ENCODE measurements at places on chromosomes 11 and 22. TPM values are rescaled to one million over a fixed set of nuclear protein-coding genes. Genes with fewer than 3 reads are reported as not detected.

DNA sequence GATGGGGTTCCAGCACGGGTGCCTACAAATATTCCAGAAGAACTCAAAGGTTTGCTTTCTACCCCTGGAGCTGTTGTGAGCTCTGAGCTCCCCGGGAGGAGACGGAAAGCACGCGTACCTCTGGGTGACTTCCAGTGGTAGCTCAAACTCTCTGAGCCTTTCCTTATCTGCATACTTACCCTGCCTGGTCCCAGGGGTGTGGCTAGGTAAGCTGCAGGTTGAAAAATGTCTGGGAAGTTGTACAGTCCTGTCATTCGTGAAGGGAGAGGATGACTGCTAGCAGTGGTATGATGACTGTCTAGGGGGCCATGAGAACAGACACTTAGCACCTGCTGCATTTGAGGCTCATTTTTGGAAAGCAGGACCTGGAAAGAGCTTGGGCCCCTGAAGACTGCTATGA, 111.5 kb downstream of the DSCAML1 start:
- no peak for DNase-seq

DNA sequence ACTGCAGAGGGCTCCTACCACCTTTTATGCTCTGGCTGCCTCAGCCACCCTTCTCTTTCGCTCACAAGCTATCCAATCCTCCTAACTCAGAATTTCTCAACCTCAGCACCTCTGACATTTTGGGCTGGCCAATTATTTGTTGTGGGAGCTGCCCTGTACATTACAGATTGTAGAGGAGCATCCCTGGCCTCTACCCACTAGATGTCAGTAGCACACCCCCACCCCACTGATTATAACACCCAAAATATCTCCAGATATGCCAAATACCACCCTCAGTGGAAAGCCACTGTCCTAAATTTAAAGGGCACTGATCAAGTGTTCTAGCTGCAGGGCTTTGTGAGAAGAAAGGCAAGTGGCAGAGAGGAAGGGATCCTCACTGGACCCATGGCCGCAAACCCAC, 443.1 kb downstream of the SOX6 start:
- no peak for DNase-seq

- DNase-seq, result peak; percentile 99
Measured at GRCh38 chr11:66592457-66593302, at the start of the genes CCDC87 and CCS. Gene CCDC87 (minus strand): TSS chr11:66593063. CDS start chr11:66593015, 48 bp downstream. Gene CCS (plus strand): TSS chr11:66593185. CDS start chr11:66593262, 77 bp downstream.

- peak; percentile 73 for DNase-seq
Measured at GRCh38 chr11:47004595-47005033, 68.1 kb downstream of the CSTPP1 start.

- DNase-seq, result peak; percentile 82
Measured at GRCh38 chr22:21102659-21103267, 57.0 kb downstream of the LRRC74B start.

DNA sequence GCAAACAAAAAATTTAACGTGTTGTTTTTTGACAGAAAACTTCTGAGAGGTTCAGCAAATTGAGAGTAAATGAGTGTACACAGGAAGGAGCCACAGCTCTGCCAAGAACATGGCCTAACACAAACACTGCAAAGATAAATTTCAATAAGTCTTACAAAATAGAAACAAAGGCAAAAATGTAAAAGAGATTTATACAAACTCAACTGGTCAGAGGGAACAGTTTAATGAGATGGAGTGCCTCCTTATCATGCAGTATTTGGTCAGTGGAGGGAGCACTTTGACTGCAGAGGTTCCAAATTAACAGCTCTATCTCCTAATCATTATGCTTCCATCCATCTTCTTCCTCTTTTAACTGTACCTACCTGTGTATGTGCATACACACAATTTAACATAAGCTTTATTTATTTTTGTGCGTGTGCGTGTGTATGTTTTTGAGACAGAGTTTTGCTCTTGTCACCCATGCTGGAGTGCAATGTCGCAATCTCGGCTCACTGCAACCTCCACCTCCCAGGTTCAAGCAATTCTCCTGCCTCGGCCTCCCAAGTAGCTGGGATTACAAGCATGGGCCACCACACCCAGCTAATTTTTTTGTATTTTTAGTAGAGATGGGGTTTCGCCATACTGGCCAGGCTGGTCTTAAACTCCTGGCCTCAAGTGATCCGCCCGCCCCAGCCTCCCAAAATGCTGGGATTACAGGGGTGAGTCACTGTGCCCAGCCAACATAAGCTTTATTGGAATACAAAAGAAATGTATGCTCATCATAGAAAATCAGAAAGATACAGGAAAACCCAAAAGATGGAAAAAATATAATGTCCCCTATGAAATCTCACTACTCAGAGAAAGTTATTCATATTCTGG, 111.9 kb downstream of the MRTFA start:
- no peak for DNase-seq

GRCh38 chr11:101555366-101555765, 28.4 kb downstream of the TRPC6 start:
- no peak for DNase-seq

GRCh38 chr11:57560146-57560545, 7.3 kb downstream of the UBE2L6 start:
- no peak for DNase-seq

DNA sequence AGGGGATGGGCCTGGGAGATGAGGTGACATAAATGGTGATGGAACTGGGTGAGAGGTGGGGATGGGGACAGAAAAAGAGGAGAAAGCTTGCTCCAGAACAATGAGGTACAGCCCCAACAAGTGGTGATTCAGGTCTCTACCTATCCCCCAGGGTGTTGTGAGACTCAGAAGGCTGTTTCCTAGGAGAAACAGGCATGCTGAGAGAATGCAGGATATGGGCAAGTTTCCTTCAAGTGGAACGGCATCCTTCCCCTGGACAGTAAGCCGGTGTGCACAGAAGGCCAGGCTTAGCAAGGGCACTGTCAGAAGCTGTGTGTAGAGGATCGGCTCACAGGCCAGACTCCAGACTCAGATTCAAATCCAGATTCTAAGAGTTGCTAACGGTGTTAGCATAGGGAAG, 34.1 kb upstream of the CRTAM start:
- DNase-seq, result no peak

DNA sequence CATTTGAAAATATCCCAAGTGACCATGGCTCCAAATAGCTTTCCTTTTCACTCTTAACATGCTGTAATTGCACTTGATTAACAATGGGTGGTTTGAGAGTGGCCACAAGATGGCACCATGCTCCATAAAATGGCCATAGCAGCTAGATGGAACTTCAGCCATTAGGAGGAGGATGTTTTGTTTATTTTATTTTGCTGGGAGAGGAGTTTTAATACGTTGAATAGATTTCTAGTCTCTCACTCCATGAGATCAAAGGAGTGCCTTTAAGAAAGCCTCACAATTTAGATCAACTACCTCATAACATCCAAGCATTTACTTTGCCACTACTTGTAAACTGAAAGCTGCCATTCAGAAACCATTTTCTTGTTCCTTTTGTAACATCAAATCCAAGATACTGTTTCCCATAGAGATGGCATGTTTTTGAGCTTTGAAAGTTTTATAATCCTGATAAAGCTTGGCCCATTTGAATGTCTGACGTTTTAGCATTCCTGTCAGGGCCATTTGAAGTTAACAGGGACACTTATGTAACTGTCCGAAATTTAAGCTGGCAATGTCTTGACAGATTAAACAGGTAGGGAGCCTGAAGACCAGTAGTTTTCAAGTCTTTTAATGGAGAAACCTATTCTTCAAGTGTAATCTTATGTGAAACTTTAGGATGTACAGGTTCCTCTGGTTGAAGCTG, 4.7 kb downstream of the FEN1 start:
- peak; percentile 82 for DNase-seq

- no peak for DNase-seq
Measured at GRCh38 chr11:99184146-99184545, 163.4 kb downstream of the CNTN5 start.

- DNase-seq, result no peak
Measured at GRCh38 chr11:128621601-128622501, 34.5 kb upstream of the ETS1 start.

- DNase-seq, result peak; percentile 24
Measured at GRCh38 chr11:36509201-36509639, 852 bp downstream of the TRAF6 start.

DNA sequence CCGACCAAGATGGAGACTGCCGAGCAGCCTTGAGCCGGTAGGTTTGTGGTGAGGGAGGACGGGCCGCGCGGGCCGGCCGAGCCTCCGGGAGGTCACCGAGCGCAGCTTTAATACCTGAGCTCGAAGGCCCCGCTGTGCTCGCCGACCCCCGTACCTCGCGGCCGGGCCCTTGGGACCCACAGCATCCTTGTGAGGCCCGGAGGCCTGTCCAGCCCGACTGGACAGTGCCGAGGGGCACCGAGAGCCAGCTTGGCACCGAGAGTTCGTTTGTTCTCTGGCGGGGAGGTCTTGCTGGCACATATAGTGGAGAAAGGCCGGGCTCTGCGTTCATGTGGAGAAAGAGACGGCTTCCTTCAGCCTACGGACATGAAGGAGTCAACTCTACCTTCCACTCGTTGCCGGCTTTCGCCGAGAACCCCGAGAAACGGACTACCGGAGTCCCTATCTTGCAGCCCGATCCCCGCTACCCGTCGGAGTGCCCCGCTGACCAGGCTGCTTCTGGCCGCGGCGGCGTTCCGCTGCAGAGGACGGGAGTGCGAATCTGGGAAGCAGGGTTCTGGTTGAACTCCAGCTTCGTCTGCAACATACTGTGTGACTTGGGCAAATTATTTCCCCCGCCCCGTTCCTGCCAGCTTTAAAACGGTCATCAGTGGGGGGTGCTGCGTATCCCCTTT, 349 bp downstream of the TSSC4 start:
- no peak for DNase-seq

GRCh38 chr22:21791635-21792625, 56.3 kb upstream of the YPEL1 start:
- DNase-seq, result no peak

RNASEH2C gene
- 58.1 TPM for total RNA-seq

KLHL22 gene
- 13.2 TPM for total RNA-seq

HTATIP2 gene
- 116 TPM for total RNA-seq

GRCh38 chr11:66211100-66211499, 57.3 kb upstream of the RAB1B start:
- DNase-seq, result no peak

DNA sequence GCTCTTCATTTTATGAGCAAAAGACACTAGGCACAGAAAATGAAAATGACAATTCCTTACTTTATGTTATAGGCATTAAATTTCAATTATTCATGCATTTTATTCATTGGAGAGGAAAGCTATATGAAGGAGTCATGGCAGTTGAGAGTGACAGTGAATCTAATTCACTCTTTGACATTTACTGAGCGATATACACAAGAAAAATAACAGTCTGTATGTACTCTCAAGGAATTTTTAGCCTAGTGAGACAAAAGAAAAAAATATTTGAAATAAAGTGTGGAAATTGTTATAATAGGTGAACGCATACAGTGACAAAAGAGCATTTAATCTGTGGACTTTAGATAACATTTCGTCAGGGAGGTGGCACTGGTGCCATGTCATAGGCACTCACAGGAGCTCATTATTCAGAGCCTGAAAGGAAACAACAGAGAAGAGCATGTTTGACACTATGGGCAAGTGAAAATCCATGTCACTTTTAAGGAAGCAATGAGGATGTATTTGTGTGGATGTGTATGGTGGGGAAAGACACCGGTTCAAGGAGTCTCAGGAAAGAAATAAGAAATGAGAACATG, 323.1 kb downstream of the LUZP2 start:
- no peak for DNase-seq

- DNase-seq, result no peak
Measured at GRCh38 chr11:75801362-75802020, 13.5 kb upstream of the UVRAG start.

IL18 gene
- 63.4 TPM for total RNA-seq

HTR3B gene
- not detected for total RNA-seq

- peak; percentile 63 for DNase-seq
Measured at GRCh38 chr11:862081-862661, 19.5 kb downstream of the TSPAN4 start.
